ENCODE measurements at places on chromosomes 12 and 14.
A peak's percentile ranks its signal among the peaks of the same experiment; 100 is the strongest.

GRCh38 chr12:116937640-116938039 is 26.9 kb downstream of the FBXW8 start:
- DNase-seq: no peak

DNA sequence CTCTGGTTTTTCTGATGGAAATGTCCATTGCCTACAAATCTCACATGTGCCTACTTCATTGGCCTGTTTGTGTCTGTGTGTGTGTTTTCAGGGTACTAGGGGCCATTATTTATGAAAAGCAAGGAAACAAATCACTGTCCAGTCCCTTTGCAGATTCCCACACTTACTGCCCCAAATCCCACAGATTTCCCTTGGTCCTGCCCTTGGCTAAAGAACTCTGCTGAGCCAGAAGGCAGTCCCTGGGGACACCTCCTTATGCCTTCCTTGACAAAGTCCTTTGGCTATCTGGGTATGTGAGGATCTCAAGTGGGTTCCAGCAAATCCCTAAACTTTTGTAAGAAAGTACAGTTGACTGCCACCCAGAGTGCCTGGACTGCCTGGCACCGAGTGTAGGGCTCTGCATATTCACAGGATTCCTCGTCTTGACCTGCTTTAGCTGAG is 388.1 kb downstream of the BCAT1 start:
- DNase-seq: no peak

DNA sequence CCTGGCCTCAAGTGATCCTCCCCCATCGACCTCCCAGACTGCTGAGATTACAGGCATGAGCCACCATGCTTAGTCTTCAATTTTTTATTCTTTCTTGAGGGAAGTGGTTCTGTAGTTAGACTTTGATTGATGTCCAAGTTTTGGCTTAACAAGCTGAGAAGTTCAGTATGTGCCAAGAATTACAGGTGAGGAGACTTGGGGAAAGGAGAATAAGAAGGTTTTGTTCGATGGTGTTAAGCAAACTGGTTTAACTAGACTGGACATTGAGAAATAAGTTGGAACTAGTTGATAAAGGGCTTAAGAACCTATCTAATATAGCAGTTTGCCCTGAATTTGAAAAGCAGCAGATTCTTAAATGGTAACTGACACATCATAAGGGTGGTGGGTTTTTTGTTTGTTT is 32.6 kb upstream of the PLEKHD1 start:
- DNase-seq: no peak

GRCh38 chr12:95600567-95600966 is 49.3 kb upstream of the USP44 start:
- DNase-seq: no peak

DNA sequence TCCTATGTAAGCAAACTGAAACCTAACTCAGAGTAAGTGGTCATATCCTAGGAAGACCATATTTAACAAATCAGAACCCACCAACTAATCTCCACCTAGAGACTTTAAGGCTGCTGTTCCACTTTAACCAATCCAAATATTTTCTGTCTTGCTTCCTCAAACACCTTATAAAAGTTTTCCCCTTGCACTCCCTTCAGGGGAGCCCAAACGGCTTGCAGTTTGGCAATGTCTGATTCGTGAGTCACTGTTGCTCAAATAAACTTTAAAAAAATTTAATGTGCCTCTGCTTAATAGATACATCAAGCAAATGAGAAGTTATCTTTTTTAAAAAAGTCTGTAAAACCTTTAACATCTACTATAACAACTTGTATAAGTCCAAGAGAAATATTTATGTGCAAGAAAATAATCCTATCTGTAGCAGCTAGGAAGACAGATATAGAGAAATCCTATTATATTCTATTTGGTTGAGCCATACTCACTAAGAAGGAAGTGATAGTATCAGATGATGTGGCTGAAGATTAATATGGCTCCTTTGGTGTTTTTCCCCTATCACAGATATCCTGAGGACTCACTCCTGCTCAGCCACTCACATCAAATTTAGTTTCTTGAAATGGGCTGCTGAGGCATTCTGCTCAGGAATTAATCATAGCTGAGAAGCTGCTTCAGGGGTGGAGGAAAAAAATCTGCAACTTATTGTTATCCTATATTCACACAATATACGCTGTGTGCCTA is 65.1 kb upstream of the DUSP6 start:
- DNase-seq: no peak

- no peak for DNase-seq
Observed at GRCh38 chr12:42525444-42525843, 64.1 kb downstream of the PRICKLE1 start.

DNA sequence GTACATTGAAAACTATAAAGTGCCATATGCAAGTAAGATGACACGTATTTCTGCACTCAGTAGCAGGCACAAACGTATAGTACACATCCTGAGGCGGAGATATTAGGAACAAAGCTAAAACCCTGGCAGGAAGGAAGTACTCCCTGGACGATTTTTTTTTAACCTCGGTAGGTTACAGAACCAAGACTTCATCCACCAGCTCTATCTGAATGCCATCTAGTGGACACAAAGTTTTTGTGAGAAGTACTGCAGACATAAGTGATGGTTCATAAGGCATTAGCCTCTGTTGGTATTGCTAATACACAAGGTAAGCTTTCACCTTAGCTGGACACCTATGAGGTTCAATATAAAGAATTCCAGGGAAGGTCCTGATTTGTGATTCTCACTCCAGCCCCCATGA is 83.0 kb upstream of the CCDC196 start:
- no peak for DNase-seq

DNA sequence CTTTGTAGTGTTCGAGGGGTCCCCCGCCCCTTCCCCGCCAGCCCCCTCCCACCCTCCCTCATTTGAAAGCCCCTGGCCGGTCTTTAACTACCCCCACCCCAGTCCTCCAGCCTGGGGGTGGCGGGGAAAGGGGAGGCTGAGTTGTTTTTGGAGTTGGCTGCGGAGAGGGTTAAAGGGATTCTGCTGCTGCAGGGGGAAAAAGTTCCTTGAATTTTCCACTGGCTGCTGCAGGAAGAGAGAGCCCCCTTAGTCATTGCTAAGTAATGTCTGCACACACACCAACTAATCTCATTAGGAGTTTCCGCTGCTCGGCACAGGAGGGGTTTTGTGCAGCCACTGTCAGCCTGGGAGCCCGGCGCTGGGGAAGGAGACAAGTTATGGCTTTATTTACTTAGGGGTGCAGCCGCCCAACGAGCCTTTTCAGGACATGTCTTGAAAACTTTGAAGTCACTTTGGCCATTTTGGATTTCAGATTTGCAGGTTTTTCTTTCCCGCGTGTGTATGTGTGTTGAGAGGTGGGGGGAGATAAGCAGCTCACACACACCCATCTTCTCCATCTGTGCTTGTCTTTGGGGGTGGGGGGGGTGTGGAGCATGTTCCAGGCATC is 1.8 kb downstream of the ELK3 start:
- no peak for DNase-seq

- DNase-seq: peak; percentile 21
Observed at GRCh38 chr12:109500406-109501185, 23.2 kb downstream of the UBE3B start.

DNA sequence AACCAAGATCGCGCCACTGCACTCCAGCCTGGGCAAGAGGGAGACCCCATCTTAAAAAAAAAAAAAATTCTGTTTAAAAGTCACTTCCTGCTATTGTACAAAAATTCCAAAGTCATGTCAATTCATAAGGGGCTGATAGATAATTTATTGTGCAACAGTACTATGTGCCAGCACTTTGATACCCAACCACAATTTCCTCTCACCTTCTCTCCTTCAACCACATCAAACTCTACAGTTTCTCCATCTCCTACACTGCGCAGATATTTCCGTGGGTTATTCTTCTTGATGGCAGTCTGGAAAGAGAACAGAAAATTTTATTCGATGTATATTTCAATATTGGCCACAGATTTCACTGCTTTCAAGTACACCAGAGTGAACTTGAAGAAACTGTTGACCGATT is 7.6 kb downstream of the YBX3 start:
- no peak for DNase-seq

DNA sequence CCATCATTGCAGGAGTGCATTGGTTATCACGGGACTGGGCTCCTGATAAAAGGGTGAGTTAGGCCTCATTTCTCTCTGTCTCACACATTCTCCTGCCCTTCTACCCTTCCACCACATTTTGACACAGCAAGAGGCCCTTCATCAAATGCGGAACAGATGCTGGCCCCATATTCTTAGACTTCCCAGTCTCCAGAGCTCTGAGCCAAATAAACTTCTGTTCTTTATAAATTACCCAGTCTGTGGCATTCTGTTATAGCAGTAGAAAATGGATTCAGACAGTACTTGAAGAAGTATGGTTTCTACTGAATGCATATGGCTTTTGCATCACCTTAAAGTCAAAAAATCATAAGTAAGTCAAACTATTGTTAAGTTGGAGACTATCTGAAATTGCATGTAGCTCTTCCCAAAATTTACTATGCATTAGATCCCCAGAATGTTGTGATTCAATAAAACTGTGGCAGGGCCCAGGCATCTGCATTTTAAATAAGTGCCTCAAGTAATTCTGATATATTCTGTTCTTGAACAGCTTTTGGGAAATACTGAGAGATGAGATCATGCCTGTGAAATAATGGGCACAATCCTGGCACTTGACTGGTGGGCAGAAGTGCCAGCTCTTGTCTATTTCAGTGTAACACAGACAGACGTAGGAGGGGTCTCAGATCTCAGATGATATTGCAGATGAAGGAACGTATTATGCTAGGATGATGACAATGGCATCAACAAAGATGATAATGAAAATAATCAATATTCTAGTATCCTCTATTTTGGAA is 68.2 kb downstream of the E2F7 start:
- no peak for DNase-seq

DNA sequence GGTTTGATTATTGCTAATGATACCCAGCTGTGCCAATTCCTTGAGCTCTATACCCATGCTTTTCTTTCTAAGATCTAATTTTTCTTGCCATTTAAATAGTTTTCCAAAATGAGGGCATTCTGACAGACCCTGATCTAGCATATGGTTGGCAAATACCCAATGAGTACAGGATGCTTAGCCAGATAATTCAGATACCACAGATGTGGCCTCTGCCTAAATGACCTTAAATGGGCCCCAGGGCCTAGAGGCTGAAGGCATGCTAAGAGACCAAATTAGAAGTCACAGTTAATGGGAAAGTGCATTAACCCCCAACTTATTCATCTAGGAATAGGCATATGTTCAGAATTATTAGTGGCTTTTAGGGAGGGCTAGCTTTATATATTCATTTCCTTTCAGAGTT is 122.3 kb upstream of the CNOT2 start:
- DNase-seq: no peak

GRCh38 chr12:114165921-114166320 is 199.8 kb upstream of the RBM19 start:
- DNase-seq: no peak

GRCh38 chr12:94062194-94062593 is 86.2 kb upstream of the PLXNC1 start:
- DNase-seq: no peak

GRCh38 chr14:30559638-30560091 is 707 bp downstream of the G2E3 start:
- no peak for DNase-seq

DNA sequence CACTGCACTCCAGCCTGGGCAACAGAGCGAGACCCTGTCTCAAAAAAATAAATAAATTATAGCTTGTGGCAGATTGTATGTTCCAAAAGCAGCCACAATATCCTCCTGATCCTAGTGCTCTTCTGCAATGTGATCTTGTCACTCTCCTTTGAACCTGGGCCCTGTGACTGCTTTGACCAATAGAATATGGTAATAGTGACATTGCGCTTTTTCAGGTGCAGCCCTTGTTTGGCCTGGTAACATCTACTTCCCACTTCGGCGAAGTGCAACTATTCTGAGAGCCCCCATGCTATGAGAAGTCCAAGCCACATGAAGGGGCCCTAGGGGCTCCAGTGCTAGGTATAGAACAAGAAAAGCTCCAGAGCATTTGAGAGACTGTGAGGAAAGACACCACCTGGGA is 31.1 kb upstream of the DENND5B start:
- no peak for DNase-seq

GRCh38 chr12:7180685-7181084 is 8.8 kb upstream of the PEX5 start:
- DNase-seq: no peak

- DNase-seq: no peak
Observed at GRCh38 chr14:24283796-24284460, 12.5 kb upstream of the RABGGTA start.

GRCh38 chr14:40656311-40656710 is 950.4 kb upstream of the LRFN5 start:
- DNase-seq: no peak

- no peak for DNase-seq
Observed at GRCh38 chr14:76098916-76099675, 52.6 kb upstream of the GPATCH2L start.

- DNase-seq: no peak
Observed at GRCh38 chr14:76502638-76503037, 126.7 kb downstream of the ESRRB start.

DNA sequence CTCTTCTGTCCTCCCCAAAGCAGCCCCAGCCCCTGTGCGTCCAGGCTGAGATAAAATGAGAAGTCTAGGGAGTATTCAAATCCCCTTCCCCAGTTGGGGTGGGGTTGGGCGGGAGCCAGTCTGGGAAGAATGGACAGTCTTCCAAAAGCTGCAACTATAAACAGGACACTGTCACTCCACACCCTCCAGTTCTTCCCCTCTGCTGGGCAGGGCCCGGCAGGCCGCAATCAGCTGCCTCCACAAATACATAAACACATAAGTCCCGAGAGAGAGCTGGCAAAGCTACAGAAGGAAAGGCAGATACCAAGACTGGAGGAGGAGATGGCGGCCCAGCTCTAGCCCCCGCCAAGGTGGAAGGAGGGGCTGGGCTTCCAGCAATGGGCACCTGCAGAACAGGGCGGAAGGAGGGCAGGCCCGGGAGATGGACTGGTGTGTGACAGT is 12.7 kb downstream of the LTBP2 start:
- no peak for DNase-seq

DNA sequence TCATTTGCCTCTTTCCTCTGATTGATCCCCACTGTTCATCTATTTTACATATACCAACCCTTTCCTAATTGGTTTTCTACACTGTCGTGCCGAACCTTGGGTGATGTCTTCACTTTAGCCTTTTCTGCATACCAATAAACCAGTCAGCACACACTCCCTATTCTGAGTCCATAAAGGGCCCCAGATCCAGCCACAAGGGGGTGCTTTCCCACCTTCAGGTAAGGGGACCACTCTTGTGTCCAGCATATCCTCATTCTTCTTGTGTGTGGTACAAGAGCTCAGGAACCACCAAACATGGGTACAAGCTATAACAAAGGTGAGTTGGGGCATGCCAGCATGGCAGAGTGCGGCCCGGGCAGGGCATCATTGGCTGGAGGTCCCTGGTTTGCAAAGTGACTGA is 859.8 kb downstream of the FSCB start:
- no peak for DNase-seq

GRCh38 chr12:29463198-29463597 is 34.3 kb downstream of the OVCH1 start:
- no peak for DNase-seq

DNA sequence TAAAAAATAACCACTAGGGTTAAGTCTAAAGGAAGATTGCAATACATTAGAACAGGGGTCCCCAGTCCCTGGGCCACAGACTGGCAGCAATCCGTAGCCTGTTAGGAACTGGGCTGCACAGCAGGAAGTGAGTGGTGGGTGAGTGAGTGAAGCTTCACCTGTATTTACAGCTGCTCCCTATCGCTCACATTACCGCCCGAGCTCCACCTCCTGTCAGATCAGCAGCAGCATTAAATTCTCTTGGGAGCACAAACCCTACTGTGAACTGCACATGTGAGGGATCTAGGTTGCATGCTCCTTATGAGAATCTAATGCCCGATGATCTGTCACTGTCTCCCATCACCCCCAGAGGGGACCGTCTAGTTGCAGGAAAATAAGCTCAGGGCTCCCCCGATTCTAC is 15.5 kb downstream of the ADGRD1 start:
- DNase-seq: no peak
